ENCODE measurements at places on chromosomes 5 and 9. TPM values are rescaled to one million over a fixed set of nuclear protein-coding genes. Genes with fewer than 3 reads are reported as not detected.

WDR38 gene
- not detected for total RNA-seq

SPATA31E1 gene
- total RNA-seq: not detected

NR5A1 gene
- not detected for total RNA-seq

TAS2R1 gene
- not detected for total RNA-seq

PRDM9 gene
- total RNA-seq: 0.02 TPM

EGR1 gene
- total RNA-seq: 9.3 TPM

SEPTIN8 gene
- total RNA-seq: 33.7 TPM

HTR1A gene
- not detected for total RNA-seq

AGPAT2 gene
- 32.3 TPM for total RNA-seq

- no peak for DNase-seq
Measured at GRCh38 chr9:6788162-6789016, 30.6 kb downstream of the KDM4C start.

DNA sequence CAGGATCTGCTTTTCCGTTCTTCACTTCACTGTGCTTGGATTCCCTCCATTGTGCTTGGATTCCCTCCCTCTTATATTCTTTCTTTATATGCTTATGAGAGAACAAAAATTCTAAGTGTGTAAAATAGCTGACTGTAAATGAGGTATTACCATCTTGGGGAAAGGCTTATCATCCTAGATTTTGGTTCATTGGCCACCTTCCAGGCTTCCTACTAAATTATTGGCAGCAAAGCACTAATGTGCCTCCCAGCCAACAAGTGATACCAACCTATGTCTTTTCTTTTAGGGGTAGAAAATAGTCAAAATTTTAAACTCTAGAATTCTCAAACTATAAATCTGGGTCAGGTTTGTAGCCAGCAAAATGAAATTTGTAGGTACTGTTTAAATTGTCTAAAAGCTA is 52.7 kb downstream of the NDUFAF2 start:
- DNase-seq: no peak

- DNase-seq: no peak
Measured at GRCh38 chr9:29564564-29564963, 1991.3 kb upstream of the C9orf72 start.

DNA sequence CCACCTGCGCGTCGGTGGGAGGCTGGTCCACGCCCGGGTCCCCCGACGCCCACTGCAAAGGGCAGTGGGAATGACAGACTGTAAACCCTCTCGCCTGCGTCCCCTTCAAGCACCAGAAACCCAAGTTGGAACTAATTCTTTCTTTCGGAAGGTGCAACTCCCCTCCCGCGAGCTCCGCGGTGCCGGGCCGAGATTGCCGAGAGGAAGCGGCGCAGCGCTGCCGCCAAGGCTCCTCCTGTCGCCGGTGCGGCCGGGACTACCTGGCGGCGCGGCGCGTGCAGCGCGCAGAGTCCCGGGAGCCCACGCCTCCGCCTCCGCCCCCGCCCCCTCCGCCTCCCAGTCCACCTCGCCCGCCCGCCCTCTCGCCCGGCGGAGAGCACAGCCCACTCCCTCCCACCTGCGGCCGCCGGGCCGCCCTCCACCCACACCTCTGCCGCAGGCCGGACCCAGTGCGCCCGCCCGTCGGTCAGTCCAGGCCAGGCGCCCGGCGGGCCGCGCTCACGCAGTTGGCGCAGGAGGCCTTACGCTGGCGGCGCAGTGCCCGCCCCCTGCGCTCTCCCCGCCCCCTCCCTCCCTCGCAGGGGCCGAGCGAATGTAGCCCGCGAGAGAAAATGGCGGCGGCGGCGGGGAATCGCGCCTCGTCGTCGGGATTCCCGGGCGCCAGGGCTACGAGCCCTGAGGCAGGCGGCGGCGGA is at the start of gene MAP3K1:
MAP3K1 (plus strand) TSS at position 587 of the 695 bp plus-strand sequence; CDS start at position 612, 25 bp downstream.
- DNase-seq: peak; percentile 62

- DNase-seq: peak; percentile 76
Measured at GRCh38 chr9:112059145-112059965, 115.7 kb downstream of the SUSD1 start.

GRCh38 chr9:134283692-134284265 is 42.5 kb upstream of the RXRA start:
- DNase-seq: no peak

DNA sequence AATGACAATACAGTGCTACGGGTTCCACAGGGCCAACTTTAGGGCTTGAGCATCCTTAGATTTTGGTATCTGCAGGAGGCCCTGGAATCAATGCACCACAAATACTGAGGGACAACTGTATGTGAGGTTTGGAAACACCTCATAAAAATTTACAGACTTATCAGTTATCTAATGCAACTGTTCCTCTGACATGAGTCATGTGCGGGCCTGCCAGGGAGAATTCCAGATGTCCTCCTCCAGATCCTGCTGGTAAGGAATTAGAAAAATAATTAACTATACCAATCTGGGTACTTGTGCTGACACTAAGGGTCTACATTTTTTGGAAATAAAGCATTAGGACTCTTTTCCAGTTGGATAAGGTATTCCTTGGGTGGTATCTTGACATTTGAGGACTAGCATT is 333.3 kb downstream of the ARRDC3 start:
- DNase-seq: no peak

Data from H4 (cell line).